ENCODE measurements at places on chromosomes 11 and 22. TPM values are rescaled to one million over a fixed set of nuclear protein-coding genes. Genes with fewer than 3 reads are reported as not detected.

The CYP2D6 gene
- 2.7 TPM for total RNA-seq

- no peak for DNase-seq
Measured at GRCh38 chr11:44600839-44601383, 35.4 kb downstream of the CD82 start.

DNA sequence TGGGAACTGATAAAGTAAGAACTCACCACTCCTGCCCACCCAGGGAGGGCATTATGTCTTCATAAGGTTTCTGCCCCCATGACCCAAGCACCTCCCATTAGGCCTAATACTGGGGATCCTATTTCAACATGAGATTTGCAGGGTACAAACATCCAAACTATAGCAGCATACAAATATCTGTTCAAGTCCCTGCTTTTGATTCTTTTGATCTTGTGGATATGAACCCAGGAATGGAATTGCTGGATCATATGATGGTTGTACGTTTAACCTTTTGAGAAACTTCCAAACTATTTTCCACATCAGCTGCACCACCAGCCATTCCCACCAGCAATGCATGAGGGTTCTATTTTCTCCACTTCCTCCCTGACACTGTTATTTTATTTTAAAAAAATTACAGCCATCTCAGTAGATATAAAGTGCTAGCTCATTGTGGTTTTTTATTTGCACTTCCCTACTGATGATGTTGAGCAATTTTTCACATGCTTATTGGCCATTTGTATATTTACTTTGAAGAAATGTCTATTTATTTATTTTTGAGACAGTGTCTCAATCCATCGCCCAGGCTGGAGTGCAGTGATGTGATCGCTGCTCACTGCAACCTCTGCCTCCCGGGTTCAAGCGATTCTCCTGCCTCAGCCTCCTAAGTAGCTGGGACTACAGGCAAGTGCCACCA is 7.1 kb upstream of the ATG16L2 start:
- DNase-seq = no peak

- no peak for DNase-seq
Measured at GRCh38 chr22:30667107-30667493, 575 bp downstream of the DUSP18 start.

The OR5D14 gene
- total RNA-seq = not detected

- DNase-seq = no peak
Measured at GRCh38 chr11:88491674-88492073, 154.1 kb upstream of the CTSC start.

GRCh38 chr11:82969811-82970210 is 68.3 kb downstream of the DDIAS start:
- DNase-seq = no peak

The MMP13 gene
- total RNA-seq = not detected

The RAB39A gene
- total RNA-seq = 1.6 TPM

DNA sequence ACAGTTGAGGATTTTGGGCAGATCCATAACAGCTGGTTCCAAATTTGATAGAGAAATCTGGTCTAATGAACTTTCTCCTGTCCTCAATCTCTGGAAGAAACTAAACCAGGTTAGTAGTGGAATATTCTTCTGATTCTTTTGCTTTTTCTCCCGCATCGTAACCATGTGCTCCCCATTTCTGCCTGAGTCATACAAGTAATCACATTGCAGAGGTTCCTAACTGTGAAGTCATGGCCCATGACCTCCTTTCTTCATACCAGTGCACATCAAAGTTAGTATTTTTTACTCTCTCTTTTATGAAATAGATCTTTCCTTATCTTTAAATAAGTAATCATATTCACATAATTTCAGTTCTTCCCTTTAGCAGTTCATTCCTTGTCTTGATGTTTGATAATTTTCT is 249.0 kb downstream of the DYNC2H1 start:
- DNase-seq = no peak

Measured in mucosa of gallbladder (tissue), 1 donor.